ENCODE measurements at places on chromosomes 4 and X.

- no peak for DNase-seq
These were observed at the start of gene PCSK1N for GRCh38 chrX:48835524-48836329. Gene PCSK1N, minus strand, starts transcription at chrX:48835610. Its CDS starts 78 bp downstream, at chrX:48835532.

DNA sequence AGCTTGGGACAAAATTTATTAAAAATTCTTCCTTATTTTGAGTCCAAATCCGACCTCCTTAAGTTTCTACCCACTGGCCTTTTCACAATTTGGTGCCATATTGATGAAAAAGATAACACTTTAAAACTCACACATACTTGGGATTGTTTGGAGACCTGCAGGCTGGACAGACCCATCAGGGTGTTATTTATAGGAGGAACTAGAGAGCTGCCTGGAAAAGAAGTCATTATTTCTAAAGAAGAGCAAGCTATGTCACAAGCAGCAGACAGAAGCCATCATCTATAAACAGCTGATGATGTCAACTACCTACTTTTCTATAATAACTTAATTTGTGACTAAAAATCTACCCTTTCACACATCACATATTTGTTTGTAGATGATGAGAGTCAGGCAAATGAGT lies 56.2 kb downstream of the COX18 start:
- DNase-seq = no peak

DNA sequence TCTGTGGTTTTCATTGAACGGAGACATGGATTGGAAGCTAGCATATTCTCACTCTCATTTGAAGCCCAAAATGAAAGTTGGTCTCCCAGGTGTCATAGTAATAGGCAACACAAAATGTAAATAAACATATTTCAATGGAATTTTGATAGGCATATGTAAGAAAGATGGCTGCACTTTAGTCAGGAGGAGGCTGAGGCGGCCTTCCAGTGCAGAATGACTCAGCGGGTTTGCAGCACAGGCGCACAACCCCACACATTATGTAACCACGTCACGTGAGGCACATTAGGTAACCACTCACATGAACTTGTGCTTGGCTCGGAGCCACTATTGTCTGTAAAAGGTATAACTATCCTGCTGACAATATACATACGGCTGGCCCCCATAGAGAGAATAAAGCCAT lies 381.7 kb downstream of the GPAT3 start:
- no peak for DNase-seq

DNA sequence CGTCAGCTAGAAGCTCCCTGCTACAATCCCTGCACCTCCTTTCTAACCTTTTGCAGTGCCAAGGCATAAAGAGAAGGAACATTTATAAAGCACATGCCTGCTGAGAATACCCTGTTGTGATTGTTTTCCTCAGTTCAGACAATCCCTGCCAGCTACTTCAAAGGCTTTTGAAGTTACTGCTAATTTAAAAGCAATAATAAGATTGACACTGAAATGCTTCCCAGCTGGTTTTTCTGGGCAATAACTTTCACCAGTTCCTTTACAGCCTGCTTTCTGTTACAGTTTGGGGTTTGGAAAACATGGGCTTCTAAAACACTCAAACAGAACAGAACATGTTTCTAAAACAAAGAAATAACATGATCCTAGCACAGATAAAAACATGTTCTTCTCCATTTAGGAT lies 232.3 kb upstream of the CPEB2 start:
- no peak for DNase-seq

DNA sequence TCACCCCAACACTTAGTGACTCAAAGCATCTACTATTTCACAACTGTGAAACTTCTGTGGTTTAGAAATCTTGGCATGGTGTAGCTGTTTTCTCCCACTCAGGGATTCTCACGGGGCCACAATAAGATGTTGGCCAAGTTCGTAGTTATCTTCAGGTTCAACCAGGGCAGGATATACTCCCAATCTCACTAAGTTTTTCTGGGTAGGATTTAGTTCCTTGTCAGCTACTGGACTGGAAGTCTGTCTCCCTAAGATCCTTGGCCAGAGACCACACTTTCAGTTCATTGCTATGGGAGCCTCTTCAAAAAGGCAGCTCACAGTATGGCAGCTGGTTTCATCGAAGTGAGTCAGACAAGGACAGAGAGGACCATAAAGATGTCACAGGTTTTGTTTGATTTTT lies 111.7 kb upstream of the PDHA2 start:
- DNase-seq = no peak

DNA sequence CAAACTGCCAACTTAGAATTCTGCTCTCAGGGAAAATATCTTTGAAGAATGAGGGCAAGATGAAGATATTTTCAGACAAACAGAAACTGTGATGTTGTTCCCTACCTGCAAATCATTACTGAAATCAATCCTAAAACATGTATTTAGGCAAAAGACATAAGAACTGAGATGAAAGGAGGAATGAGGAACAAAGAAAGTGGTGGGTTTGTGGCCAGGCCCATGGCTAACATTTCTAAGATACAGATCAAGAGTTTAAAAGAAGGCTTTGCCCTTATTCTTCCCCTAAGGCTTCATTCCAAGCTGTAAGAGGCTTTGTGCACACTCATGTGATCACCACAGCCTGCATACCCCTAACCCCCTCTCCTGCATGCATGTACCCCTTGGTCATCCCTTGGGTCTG lies 46.5 kb downstream of the ADGRG2 start:
- DNase-seq = no peak

GRCh38 chrX:44484607-44485146 lies 58.0 kb downstream of the FUNDC1 start:
- DNase-seq = no peak

DNA sequence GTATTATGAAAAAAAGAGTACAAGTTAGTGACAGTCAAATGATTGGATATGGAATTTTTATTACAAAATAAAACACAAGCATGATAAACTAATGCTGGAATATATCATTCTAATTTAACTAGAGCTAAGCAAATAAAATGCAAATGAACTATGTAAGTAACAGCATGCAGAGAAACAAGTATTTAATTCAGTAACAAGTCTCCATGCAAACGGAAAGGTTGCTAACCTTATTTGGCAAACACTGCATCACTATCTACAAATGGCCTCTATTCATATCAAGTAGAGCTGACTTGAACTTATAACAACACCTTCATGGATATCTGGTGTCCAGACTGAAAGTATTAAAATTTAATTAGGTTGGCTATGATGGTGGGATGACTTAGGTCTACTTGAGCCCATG lies 15.4 kb downstream of the PPM1K start:
- DNase-seq = no peak

DNA sequence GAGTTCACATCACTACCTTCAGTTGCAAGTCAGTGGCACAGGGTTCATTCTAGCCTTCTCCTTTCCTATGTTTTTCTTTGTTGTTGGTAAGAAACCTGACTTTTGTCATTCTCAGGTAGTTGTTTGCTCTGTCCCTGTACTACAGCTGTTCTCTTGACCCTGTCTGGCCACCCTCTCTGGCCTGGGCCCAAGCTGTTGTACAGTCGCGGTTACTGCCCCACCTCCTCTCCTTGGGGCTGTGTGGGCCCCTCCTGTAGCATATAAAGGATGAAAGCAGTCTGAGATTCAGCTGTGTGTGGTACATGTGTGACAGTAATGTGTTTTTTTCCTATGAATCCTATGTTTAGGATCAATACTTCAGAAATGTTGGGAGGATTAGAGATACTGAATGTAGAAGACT lies 12.5 kb downstream of the MOB1B start:
- DNase-seq = no peak

DNA sequence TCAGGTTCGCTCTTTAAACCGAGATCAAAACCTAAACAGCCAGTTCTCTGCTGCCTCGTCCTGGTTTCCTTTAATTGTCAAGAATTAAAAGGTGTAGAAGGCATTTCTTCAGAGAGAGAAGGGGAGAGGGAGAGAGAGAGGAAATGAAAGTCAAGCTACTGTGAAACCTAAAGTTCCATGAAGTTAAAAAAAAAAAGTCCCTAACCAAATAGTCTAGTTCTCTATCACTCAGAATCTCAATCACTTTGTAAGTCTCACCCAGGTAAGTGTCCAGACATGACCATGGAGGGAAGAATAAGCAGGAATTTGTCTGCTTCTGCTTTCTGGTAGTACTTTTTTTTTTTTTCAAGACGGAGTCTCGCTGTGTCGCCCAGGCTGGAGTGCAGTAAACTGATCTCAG lies 18.8 kb upstream of the SMIM14 start:
- DNase-seq = no peak

GRCh38 chrX:21691512-21692018 lies 33.4 kb upstream of the KLHL34 start:
- DNase-seq = no peak

- DNase-seq = no peak
These were observed 28.2 kb downstream of the ADGRG4 start for GRCh38 chrX:136328933-136329332.

DNA sequence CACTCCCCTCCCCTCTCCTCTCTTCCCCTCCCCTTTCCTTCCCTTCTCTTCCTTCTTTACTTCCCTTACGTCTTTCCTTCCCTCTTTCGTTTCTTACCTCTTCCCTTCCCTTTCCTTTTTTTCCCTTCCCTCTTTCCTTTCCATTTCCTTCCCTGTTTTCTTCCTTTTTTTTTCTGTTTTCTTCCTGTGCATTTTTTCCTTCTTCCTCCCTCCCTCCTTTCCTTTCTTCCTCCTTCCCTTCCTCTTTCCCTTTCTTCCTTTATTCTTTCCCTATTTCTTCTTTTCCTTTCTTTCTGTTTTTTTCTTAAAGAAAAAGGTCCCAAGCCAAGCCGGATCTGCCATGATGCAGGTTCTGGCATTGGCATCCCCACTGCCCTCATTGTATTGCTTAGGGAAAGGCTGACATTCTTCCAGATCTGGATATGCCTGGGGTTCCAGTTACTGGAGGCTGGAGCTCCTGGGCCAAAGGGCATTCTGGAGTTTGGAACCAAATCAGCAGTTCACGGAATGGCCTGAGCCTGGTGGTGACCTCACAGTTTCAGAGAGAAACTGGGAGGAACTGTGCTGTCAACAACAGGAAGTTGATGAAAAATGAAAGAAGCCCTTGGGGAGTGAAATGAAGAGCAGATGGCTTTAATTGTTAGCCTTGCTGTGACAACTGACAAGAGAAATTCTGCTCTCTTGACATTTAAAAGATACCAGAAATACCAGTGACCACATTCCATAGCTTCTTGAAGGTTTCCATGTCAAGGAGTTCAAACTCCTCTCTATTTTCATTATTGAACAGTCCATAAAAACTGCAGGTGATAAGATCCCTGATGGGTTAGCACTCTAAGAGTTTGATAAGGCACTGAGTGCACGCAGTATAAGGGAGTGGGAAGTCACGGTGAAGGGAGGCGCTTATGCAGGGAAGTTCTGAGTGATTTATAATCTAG lies 622.1 kb downstream of the SPRY1 start:
- DNase-seq = peak; percentile 6

DNA sequence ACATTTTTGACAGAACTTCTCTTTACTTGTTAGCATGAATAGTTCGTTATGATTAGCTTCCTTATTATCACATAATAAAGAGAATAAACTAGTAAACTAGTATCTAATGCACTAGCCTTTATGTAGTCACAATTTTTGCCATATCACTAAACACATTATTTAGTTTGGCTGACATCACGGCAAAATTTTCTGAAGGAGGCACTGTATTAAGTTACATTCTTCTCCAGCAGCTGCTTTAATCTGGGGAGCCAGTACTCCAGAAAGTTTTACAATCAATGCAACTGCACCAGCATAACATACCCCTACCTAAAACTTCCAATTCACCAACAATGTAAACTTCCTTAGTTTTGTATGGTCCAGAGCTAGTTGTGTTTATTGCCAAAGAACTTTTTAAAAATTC lies 87.8 kb downstream of the FIP1L1 start:
- no peak for DNase-seq

DNA sequence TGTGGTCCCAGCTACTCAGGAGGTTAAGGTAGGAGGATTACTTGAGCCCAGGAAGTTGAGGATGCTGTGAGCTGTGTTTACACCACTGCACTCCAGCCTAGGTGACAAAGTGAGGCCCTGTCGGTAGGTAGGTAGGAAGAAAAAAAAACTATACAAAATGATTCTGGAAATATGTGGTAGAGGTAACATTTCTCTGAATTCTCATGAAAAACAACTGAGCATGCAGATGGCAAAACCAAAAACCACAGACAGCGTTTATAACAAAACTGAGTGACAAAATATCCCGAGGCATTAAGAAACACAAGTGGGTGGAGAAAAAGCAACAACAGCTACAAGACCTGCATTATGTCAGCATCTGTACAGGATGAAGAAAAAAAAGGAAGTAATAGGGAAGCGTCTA lies 211.7 kb downstream of the DLG3 start:
- no peak for DNase-seq

GRCh38 chr4:1470393-1470670 lies 64.1 kb upstream of the NKX1-1 start:
- no peak for DNase-seq

DNA sequence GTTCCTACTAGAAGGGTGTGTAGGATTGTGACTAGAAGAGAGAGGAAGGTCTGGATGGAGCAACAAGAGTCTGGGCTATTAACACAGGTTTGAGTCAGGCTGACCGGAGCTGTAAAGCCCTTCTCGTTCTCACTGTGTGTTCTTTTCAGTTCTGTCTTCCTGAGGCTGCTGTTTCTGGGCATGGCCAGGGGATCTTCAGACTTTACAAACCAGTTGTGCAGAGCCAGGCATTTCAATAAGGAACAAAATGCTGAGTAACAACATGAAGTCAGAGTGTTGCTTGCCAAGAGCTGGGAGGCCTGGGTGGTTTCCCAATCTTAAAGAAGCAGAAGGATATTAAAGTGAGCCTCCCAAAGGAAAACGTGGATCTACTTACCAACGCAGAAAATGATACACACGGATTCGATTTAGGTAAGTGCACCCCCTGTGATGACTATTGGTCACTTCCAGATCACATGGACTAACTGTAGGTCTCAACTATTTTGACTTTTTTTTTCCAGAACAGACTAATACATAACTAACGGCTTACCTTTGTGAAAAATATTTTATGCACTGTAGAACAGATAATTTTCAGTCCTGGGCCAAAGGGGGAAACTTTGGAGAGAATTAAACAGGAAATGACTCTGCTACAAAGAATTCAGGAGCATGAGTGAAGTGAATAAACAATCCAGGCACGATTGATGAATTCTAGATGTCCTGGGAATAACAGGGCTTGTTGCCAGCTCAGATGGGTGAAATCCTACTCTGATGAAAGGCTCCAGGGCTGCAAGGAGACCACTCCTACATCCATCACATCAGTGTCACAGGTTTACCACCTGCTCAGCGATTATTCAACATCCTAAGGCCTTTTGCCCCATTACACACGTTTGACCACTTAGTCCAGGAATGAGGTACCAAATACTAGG lies 94.5 kb downstream of the ANXA3 start:
- DNase-seq = peak; percentile 60

GRCh38 chr4:73189274-73189810 lies 69.3 kb downstream of the ANKRD17 start:
- DNase-seq = no peak

DNA sequence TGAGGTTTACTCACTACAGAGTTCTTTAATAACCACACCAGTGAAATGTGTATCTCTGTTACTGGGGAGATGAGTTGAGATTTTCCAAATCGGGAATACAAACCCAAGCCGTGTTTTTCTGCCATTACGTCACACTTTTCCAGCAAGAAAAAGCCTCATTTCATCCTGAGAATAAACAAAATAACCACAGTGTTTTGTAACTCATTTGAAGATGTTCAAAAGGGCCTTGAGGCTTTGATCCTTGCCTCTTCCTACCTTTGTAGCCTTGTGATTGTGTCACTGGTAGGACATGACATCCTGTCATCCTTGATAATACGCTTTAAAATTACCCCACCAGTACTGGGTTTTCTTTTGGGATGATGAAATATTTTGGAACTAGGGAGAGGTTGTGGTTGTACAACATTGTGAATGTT lies 2.9 kb downstream of the USP11 start:
- DNase-seq = no peak

- DNase-seq = no peak
These were observed 284.9 kb downstream of the ADGRL3 start for GRCh38 chr4:61485056-61485455.

All from putamen (tissue), 1 donor.